Cardiac muscle cell (in vitro differentiated cells and primary cell): ENCODE measurements at places on chromosomes 12 and 14. TPM values are rescaled to one million over a fixed set of nuclear protein-coding genes. Genes with fewer than 3 reads are reported as not detected.

CHGA gene
- polyA plus RNA-seq: 0.31 and 0.73 TPM in 2 replicates

DIP2B gene
- 15.5 and 17.7 TPM in 2 replicates for polyA plus RNA-seq

VDR gene
- not detected in 2 replicates for polyA plus RNA-seq

GPRC5D gene
- 0.35 TPM in 1 of 2 replicates, not detected in the other for polyA plus RNA-seq

MIP gene
- polyA plus RNA-seq: 0.29 and 1.4 TPM in 2 replicates

NGDN gene
- 66.9 and 80.3 TPM in 2 replicates for polyA plus RNA-seq

SMIM41 gene
- not detected in 2 replicates for polyA plus RNA-seq

SMCO2 gene
- polyA plus RNA-seq: not detected in 2 replicates

FLVCR2 gene
- polyA plus RNA-seq: 1.9 and 4.0 TPM in 2 replicates

ADAMTS20 gene
- 0.12 and 0.13 TPM in 2 replicates for polyA plus RNA-seq

SLC6A13 gene
- 0.34 and 3.8 TPM in 2 replicates for polyA plus RNA-seq

OR10AD1 gene
- polyA plus RNA-seq: not detected in 2 replicates

FBXL14 gene
- polyA plus RNA-seq: 17.8 and 34.3 TPM in 2 replicates

MYF6 gene
- polyA plus RNA-seq: not detected in 2 replicates

SERPINA9 gene
- not detected in 2 replicates for polyA plus RNA-seq

FERMT2 gene
- polyA plus RNA-seq: 68.8 and 75.2 TPM in 2 replicates

SCNN1A gene
- not detected in 2 replicates for polyA plus RNA-seq

RACGAP1 gene
- polyA plus RNA-seq: 13.4 and 57.3 TPM in 2 replicates

KLRC3 gene
- 0.15 TPM in 1 of 2 replicates, not detected in the other for polyA plus RNA-seq

AMHR2 gene
- 53.4 and 57.3 TPM in 2 replicates for polyA plus RNA-seq

KLRB1 gene
- not detected in 2 replicates for polyA plus RNA-seq
